Thyroid gland (tissue), 4 donors: ENCODE measurements at places on chromosomes 2 and 18. TPM values are rescaled to one million over a fixed set of nuclear protein-coding genes. Genes with fewer than 3 reads are reported as not detected.

CYP26B1 gene
- total RNA-seq, result 11.8 TPM

ADCYAP1 gene
- total RNA-seq, result 0.20 TPM

CFAP65 gene
- total RNA-seq, result 1.3 TPM

GALNT5 gene
- total RNA-seq, result 0.49 TPM

FARSB gene
- total RNA-seq, result 16.0 TPM

ASB18 gene
- not detected for total RNA-seq

MALL gene
- total RNA-seq, result 22.2 TPM

DNA sequence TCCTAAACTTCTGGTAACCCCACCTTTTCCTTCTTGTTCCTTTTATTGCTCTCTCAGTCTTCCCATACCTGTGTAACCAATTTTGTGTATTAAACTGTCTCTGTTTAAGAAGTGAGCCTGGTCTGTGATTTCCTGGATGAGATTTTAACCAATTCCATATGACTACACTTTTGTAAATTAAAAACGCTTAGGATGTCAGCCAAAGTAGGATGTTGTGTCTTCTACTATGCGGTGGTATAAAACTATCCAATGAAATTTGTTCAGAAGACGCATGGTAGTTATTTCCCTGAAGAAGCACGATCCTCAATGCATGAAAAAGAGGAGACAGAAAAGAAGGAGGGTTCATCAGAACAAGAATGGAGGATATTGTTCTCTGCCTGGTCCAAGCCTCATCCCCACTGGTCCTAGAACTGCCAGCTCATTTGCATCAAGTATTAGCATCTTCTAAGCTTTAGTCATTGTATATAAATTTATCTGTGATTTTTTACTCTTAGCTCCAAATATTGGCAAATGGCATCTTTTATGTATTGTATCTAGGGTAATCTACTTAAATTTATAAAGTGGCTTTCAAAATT is 127.4 kb downstream of the TGIF1 start:
- no peak overlapping the region for H3K4me3 ChIP-seq
- no peaks in the 10 kb centered on the region for H3K27me3 ChIP-seq
- no peak for DNase-seq
- H3K36me3 ChIP-seq, result no peaks in the 10 kb centered on the region
- no peak overlapping the region for H3K27ac ChIP-seq

DNA sequence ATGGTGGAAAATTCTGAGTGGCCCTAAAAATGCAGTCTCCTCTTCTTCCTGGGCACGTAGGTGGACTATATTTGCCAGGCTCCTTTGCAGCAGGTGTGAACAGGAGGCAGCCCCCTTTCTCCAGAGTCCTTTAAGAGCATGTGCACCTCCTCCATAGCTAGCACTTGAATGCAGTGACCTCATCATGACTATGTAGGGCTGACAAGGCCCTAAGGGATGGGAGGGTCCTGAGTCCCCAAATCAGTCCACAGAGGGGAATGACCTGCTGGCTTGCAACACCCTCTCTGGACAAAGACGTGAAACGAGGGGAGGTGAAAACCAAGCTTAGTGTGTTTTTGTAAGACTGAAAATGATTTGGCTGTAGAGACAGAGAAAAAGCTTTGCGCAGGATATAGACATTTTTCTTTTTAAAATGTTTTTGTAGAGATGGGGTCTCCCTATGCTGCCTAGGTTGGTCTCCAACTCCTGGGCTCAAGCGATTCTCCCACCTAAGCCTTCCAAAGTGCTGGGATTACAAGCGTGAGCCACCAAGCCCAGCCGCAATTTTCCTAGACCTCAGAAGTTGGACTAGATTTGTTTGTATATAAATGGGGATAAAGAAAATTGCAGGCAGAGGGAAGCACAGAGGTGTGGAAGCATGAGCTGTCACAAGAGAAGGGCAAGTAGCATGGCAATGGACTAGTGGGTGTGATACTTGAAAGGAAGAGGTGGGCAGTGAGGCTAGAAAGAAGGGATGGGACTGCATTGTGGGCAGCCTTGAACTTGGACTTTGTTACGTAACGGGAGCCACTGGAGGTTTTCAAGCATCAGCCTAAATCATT is 28.8 kb downstream of the LONRF2 start:
- H3K4me3 ChIP-seq, result no peak overlapping the region
- DNase-seq, result no peak
- no peak overlapping the region for H3K27ac ChIP-seq
- no peaks in the 10 kb centered on the region for H3K27me3 ChIP-seq

- DNase-seq, result no peak
- H3K36me3 ChIP-seq, result no peaks in the 10 kb centered on the region
- no peak overlapping the region for H3K4me3 ChIP-seq
- H3K27ac ChIP-seq, result no peak overlapping the region
- H3K4me1 ChIP-seq, result no peaks in the 10 kb centered on the region
These were observed 71.5 kb downstream of the ASB1 start for GRCh38 chr2:238498188-238498587.

DNA sequence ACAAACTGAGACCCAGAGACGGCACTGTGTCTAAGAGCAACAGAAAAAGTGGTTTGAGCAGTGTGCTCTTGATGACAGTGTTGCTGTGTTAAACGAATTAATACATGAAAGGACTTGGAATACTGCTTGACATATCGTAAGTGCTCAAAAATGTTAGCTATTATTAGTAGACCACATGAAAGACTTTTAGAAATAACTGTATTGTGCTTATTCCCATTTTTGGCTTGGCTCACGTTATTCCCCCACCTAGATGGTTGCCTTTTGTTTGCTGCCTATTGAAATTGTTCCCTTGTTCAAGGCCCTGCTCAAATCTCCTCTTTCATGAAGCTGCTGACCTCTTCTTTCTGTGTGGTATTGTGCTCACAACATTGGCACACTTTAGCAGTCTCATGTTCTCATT is 27.8 kb upstream of the C2orf74 start:
- no peaks in the 10 kb centered on the region for H3K4me1 ChIP-seq
- DNase-seq, result no peak
- no peak overlapping the region for H3K4me3 ChIP-seq
- H3K27ac ChIP-seq, result no peak overlapping the region
- H3K36me3 ChIP-seq, result no peaks in the 10 kb centered on the region

GRCh38 chr2:241570961-241571581 is 12.5 kb downstream of the BOK start:
- no peaks in the 10 kb centered on the region for H3K4me1 ChIP-seq
- H3K27me3 ChIP-seq, result no peaks in the 10 kb centered on the region
- no peak overlapping the region for H3K4me3 ChIP-seq
- DNase-seq, result no peak
- no peak overlapping the region for H3K27ac ChIP-seq

DNA sequence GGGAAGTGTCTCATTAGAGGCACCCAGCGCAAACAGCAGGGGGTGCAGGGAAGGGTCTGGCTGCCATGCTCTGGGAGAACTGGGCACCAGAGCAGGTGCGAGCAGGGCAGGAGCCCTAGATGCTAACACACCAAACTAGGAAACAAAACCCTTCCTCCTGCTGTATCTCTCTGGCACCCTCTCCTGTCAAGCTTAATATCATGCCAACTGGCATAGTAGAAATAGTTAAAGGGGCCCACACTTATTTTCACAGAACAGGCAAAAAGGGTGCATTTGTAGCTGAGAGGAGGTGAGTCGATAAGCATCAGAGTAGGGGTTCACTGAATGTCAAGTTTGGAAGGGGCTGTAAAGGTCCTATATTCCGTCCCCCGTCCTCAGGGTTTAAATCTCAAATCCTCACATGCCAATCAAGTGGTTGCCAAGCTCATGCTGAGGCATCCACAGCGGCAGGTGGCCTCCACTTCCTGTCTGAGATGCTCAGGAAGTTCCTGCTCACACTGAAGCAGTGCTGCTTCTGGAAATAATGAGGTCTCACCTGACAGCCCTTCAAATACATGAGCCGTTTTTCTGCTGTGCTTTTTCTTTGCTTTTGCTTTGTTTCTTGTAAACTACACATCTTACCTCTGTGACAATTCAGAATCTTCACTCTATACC is 14.9 kb upstream of the ACKR3 start:
- H3K4me1 ChIP-seq, result no peaks in the 10 kb centered on the region
- H3K27ac ChIP-seq, result no peak overlapping the region
- DNase-seq, result no peak

- H3K4me1 ChIP-seq, result peaks cover 6% of the 10 kb centered on the region
- H3K36me3 ChIP-seq, result no peaks in the 10 kb centered on the region
- DNase-seq, result no peak
These were observed 3.7 kb upstream of the ATG16L1 start for GRCh38 chr2:233247744-233248143.

DNA sequence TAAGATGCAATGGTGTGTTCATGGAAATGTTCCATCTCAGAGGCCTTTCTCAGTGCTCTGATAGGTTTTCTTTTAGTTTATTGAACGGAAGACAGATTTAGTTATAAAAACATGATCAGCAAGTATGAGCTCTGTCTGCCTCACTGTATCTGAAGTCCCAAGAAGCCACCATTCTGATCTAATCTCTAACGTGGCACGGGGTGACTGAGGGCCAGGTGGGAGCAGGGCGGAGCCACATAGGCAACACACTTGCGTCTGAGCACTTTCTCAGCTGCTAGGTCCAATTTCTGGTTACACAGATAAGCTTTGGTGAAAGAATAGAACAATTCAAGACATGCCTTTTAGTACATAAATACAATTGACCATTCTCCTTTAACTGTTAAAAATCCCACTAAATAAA is 60.4 kb downstream of the SNTG2 start:
- H3K27ac ChIP-seq, result no peak overlapping the region
- H3K27me3 ChIP-seq, result no peaks in the 10 kb centered on the region
- DNase-seq, result no peak
- peaks cover 12% of the 10 kb centered on the region for H3K4me1 ChIP-seq

GRCh38 chr2:33984131-33984530 is 385.0 kb upstream of the FAM98A start:
- H3K36me3 ChIP-seq, result no peaks in the 10 kb centered on the region
- no peak overlapping the region for H3K27ac ChIP-seq
- H3K4me3 ChIP-seq, result no peak overlapping the region
- H3K27me3 ChIP-seq, result no peaks in the 10 kb centered on the region
- DNase-seq, result no peak

DNA sequence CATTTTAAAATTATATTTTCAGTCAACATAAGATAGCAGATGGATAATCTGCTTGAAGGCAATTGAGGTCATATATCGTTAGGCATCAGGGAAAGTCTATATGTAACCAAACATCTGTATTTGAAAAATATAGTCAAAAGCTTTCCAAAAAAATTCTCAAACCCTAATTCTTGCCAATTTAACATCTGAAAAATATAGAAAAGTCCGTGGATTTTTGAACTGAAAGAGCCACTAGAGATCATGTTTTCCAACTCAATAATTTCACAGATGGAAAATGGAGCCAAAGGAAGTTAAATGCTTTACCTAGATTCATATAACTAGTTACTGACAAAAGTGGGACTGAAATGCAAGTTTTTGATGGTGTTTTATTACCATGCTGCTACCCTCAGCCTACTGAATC is 185.1 kb upstream of the ZNF804A start:
- no peaks in the 10 kb centered on the region for H3K36me3 ChIP-seq
- DNase-seq, result no peak
- no peak overlapping the region for H3K27ac ChIP-seq
- no peaks in the 10 kb centered on the region for H3K4me1 ChIP-seq

GRCh38 chr2:62966991-62967390 is 83.6 kb upstream of the OTX1 start:
- no peak overlapping the region for H3K27ac ChIP-seq
- no peak for DNase-seq
- H3K36me3 ChIP-seq, result no peaks in the 10 kb centered on the region
- H3K4me1 ChIP-seq, result peaks cover 4% of the 10 kb centered on the region
- H3K4me3 ChIP-seq, result no peak overlapping the region

- H3K27me3 ChIP-seq, result no peaks in the 10 kb centered on the region
- H3K27ac ChIP-seq, result no peak overlapping the region
These were observed 60.0 kb upstream of the TEX51 start for GRCh38 chr2:126838716-126838985.

- H3K4me1 ChIP-seq, result peaks cover 4% of the 10 kb centered on the region
- no peak overlapping the region for H3K27ac ChIP-seq
- H3K36me3 ChIP-seq, result no peaks in the 10 kb centered on the region
- H3K27me3 ChIP-seq, result no peaks in the 10 kb centered on the region
These were observed 52.7 kb upstream of the ODC1 start for GRCh38 chr2:10500601-10501361.

DNA sequence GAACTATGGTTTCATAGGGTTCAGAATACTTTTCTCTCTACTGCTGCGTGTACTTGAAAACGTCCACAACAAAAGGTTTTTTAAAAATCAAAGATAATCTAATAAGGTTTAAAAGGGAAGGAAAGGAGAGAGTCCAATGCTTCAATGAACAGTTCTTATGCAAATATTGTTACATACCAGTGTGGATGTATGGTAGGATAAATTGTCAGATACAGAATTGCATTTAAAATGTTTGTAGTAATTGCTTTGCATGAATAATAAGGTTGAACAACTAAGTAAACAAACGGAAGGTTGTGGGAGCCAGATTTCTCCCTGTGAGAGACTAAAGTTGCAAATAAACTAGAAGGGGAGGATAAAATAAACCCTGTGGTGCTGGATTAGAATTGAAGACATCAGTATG is 53.8 kb upstream of the RBBP8 start:
- H3K36me3 ChIP-seq, result no peaks in the 10 kb centered on the region
- no peak for DNase-seq
- H3K27ac ChIP-seq, result no peak overlapping the region
- H3K27me3 ChIP-seq, result no peaks in the 10 kb centered on the region
- peaks cover 4% of the 10 kb centered on the region for H3K4me1 ChIP-seq

DNA sequence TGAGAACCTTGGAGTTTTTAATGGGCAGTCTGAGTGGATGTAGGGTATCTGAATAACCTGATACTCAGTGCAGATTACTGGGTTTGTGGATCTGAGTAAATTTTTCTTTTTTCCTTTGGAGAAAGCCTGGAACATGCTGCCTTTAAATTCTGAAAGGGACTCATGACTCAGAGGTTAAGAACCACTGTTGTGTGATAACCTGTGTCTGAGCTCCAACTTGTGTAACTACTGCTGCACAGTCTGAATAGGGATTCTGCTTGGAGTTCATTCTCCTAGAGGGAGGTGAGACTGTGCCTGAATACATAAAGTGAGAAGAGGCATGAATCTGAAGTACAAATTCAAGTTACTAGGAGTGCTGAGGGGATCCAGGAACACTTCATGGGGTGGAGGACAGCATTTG is 36.2 kb downstream of the KDM3A start:
- H3K4me1 ChIP-seq, result peaks cover 27% of the 10 kb centered on the region
- DNase-seq, result no peak
- no peak overlapping the region for H3K27ac ChIP-seq
- H3K36me3 ChIP-seq, result peaks cover 25% of the 10 kb centered on the region

DNA sequence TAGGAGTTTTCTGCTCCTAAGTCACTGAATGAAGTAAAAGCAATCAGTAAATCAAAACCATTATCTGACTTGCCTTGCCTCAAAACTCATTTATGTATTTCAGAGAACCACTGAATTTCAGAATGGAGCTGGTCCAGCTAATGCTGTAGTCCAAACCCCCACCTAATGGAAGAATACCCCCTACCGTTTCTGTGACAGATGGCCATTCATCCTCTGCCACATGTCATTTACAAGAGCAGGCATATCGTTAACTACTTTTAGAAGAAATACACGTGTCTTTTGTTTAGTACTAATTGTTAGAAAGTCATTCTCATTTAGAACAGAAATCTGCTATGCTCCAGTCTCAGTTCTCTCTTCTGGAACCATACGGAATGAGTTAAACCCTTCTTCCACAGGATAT is 12.8 kb upstream of the GALNT5 start:
- H3K4me1 ChIP-seq, result no peaks in the 10 kb centered on the region
- H3K27me3 ChIP-seq, result no peaks in the 10 kb centered on the region
- no peak overlapping the region for H3K27ac ChIP-seq
- DNase-seq, result no peak
- H3K4me3 ChIP-seq, result no peak overlapping the region
- H3K36me3 ChIP-seq, result no peaks in the 10 kb centered on the region
